ENCODE measurements at places on chromosomes 2 and 18. TPM values are rescaled to one million over a fixed set of nuclear protein-coding genes. Genes with fewer than 3 reads are reported as not detected.

DNA sequence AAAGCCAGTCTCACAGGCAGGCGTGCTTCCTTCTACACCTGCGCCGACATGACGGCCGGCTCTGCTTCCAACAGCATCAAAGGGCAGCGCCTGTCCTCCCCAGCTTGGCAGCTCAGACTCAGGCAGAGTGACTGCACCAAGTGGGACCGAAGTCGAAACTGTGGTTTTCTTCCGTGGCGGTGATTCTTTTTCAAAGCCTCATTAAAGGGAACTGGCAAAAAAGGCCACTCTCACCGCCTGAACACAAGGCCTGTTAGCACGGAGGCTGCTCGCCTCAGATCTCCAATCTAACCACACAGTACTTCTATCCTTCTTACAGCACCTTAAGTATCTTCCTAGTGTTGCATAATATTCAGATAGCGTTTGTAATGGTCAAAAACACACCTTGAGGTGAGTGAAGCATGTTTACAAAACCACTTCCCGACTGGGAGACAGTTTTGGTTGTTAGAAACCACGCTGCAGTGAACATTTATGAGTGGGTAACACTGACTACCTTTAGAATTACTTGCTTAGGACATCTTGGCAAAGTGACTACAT is 236.4 kb downstream of the HDAC4 start:
- DNase-seq = peak; percentile 58

DNA sequence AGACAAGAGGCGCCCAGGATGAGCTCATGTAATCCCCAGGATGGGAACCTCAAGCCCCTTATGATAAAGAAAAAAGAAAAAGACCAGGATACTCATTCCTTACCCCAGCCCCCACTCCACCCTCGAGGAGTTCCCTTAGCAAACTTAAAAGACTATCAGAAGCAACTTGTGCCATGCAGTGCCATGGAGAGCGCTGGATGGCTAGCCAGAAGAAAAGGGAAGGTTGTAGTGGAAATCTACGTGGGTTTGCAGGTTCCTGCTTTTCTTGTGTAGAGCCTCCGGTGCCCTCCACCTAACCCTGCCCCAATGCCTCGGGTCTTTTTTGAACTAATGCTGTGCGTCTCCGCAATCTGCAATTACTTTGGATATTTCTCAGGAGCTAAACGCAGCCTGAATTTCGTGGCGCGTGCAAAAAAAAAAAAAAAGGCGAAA is 16.2 kb upstream of the BCL11A start:
- DNase-seq = no peak

DNA sequence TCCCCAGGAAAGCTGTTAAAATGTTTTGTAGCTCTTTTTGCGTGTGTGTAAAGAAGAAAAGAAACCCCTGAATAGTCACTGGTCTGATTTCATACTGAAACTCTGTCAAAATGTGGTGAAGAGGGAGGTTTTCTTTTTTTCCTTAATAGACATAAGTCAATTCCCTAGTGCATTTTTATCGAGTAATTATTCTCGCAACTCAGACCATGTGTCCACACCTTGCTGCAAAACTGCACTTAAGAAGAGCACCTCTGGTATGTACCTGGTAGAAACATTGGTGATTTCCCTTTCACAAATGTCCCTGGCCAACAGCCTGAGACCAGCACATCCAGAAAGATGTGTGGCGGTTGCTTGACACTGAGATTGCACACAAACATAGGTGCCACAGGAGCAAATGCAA is 159.9 kb downstream of the ZNF521 start:
- DNase-seq = no peak

DNA sequence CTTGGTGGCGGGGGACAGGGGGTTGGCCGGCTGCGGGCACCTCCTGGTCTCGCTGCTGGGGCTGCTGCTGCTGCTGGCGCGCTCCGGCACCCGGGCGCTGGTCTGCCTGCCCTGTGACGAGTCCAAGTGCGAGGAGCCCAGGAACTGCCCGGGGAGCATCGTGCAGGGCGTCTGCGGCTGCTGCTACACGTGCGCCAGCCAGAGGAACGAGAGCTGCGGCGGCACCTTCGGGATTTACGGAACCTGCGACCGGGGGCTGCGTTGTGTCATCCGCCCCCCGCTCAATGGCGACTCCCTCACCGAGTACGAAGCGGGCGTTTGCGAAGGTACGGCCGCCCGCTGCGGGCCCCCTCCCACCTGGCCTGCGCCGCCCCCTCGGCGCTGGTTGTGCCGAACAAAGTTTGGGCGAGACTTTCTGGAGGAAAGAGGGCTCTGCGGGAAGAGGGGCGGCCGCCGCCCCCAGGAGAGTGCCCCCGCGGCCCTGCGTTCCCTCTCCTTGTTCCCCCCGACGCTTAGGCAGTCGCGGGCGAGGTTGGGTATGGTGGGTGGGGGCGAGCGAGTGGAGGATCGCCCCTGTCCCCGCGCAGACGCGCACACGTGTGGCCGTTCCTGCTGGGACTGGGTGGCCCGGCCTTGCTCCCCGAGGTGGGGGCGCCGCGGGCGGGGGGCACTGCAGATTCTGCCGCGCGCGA is 866 bp downstream of the CRIM1 start:
- peak; percentile 89 for DNase-seq

LCT gene
- 0.05 TPM for total RNA-seq

GRCh38 chr18:31950583-31950982 is 7.7 kb upstream of the TRAPPC8 start:
- DNase-seq = no peak

GRCh38 chr2:235594041-235594440 is 100.2 kb downstream of the AGAP1 start:
- no peak for DNase-seq

DNA sequence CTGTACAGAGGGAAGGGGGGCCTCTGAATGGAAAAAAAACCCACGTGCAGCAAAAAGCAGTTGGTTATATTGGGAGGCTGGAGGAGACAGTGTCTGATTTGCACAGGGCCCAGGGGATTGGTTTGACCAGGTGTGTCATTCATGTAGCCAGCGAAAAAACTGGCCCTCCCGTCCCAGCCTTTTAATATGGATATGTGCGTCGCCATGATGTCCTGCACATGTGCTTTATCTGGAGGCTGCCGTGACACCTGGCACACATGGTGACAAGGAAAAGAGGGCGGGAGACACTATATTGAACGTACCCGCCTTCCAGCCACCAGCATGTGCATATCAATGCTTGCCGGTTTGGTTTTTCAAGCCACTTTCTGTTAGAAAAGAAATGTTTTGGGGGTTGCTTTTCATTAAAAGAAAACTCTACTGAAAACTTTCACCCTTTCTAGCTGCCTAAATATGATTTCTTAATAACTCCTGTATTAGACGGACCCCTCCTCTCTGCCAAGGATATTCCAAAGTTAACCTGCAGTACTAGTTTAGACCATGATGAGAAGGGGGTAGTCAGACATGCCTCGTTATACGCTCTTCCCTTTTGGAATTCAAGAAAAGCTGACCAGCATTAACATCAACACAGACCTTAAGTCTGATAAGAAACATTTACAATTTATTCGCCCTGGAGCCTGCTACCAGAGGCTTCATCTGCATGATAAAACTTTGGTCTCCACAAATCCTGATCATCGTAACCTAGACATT is 16.2 kb downstream of the SLC25A52 start:
- DNase-seq = no peak

- DNase-seq = no peak
Observed at GRCh38 chr2:103132536-103133217, 370.8 kb downstream of the TMEM182 start.

SNED1 gene
- 62.7 TPM for total RNA-seq

NYAP2 gene
- not detected for total RNA-seq

DNA sequence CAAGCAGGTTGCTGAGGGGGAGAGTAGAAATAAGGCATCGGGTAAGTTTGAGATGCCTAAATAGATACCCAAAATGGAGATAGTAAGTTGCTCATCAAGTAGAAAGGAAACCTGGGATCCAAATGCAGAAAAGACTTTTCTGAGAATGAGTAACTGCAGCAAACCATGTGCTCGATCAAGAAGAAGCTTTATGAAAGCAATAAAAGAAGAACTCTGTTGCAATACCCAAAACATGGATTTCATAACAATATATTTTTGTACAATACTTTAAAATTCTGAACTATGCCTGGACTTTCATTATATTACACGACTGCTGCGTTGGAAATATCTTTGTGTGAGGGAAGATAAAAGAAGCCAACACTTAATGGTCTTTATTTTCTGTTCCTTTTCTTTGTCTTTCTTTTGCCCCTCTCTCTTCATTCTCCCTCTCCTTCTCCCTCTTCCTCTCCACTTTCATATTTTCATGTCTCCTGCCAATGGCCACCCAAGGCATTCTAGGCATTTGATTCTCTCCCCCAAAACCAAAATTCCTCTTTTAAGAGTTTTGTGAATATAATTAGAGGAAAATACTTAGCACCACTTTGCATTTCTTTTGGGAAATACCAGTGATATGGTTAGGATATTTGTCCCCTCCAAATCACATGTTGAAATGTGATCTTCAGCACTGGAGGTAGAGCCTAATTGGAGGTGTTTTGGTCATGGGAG is 257.6 kb downstream of the MREG start:
- DNase-seq = no peak

ANKRD36B gene
- total RNA-seq = 25.9 TPM

GRCh38 chr2:198645816-198646215 is 811.9 kb downstream of the SATB2 start:
- DNase-seq = no peak

MC5R gene
- not detected for total RNA-seq

SULT1C2 gene
- total RNA-seq = 1.1 TPM

DNA sequence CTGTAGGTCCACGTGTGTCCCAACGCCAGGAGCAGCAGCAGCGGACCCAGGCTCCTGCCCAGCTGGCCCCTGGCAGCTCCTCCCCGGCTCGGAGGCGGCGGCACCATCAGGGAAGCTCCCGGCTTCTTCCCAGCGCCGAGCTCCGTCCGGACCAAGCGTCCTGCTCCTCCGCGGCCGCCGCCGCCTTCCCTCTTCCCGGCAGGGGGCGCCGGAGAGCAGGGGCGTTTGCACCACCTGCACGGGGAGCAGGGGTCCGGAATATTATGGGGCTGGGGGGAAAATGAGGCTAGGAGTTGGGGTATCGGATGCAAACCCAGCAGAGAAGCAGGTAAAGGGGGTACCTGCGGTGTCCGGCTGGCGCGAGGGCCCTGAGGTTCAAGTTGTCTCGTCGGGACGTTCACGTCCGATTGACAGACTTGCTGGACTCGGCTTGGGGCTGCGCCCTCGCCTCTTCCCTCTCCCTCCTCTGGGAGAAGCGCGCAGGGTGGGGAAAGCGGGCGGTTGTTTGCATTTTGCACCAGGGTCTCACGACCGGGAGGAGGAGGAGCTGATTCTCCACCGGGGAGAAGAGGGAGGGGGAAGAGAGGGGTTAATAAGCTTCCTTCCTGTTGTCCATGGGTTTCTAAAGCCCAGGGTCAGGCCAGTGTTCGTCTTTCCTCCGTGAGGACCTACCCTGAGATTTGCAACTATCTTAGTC is at the start of gene CCBE1:
TSS of gene CCBE1 (minus strand) at position 188 of the 697 bp plus-strand sequence.
- DNase-seq = peak; percentile 85

- DNase-seq = no peak
Observed at GRCh38 chr2:239804161-239805042, 220.7 kb downstream of the NDUFA10 start.

GRCh38 chr2:83331810-83332209 is 1127.3 kb downstream of the SUCLG1 start:
- no peak for DNase-seq

DNA sequence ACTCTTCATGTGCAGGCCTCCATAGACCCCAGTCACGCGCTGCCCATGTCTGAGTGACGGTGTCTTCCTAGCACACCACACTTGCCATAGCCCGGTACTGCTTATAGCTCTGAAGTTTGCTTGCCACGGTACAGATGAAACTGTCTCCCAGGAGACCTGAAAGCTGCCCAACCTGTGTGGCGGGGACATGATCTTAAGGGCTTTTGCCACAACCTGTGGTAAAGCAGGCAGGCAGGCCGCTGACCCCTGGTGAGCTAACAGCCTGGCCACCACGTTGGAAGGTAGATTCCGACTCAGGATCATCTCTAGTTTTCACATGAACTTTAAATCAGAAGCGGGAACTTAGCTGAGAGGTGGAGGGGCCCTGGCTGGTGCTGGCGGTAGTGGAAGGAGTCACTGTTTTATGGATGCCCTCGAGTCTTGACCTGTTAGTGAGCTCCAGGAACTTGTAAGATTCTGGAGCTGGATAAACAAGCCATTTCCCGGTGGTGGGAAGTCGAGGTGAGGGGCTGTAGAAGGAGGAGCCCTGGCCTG is 153.3 kb downstream of the ZNF236 start:
- DNase-seq = no peak

ZDBF2 gene
- 16.0 TPM for total RNA-seq

DNA sequence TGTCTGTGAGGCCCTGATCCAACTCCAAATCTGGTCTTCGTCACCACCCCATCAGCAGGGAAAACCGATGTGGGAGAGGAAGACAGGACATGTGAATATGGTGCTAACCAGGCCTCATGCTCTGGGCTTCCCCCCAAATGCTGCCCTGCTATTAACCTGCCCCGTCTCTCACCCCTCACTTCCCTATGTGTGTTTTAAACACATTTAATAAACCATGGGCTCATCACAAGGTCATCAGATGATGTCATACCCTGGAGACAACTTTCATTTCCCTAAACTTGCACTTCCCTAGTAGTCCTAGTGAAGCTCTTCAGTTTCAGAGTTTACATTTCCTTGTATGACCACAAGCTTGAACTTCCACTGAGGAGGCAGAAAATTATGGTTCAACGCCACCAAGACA is 49.9 kb downstream of the CD8B2 start:
- DNase-seq = no peak

C2orf72 gene
- total RNA-seq = 0.24 TPM

DNA sequence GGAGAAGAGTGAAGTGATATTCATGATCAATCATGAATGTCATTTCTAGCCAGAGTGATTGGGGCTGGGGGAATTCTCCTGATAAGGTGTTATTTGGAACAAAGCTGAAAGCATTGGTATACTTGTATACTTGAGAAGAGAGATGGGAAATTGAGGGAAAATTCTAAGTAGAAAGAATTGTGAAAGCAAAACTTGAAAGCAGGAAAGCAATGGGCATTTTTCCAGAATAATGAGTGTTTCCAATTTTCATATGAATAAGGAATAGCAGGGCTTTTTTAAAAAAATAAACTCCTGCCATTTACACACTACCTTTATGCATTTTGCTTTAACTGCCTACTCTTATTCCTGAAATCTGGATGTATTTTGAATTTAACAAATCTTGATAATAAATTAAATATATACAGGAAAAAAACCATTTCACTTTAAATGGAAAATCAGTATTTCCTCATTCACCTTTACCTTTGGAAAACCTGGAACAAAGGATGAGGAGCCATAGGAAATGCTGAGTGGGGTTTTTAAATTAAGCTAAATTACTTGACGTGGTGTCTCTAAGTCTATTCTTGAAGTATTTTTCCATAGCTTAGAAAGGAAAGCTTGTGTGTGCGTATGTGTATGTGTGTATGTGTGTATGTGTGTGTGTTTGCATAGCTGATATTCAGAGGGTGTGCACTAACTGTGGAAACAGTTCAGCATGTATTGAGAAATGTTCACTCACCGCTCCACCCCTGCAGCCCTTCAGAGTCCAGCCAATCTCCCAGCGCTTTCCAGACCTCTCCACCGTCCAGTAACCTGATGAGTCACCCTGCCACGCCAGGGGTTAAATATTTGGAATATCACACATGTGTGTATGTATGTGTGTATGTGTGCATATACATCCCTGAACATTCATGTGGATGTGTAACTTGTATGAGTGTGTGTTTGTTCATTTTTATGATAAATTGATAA is 427.3 kb downstream of the THSD7B start:
- DNase-seq = no peak

- DNase-seq = no peak
Observed at GRCh38 chr2:69034122-69034521, 21.1 kb downstream of the ANTXR1 start.

Data from posterior vena cava (tissue), 2 donors.